ENCODE measurements at places on chromosomes 1 and 21.

DNA sequence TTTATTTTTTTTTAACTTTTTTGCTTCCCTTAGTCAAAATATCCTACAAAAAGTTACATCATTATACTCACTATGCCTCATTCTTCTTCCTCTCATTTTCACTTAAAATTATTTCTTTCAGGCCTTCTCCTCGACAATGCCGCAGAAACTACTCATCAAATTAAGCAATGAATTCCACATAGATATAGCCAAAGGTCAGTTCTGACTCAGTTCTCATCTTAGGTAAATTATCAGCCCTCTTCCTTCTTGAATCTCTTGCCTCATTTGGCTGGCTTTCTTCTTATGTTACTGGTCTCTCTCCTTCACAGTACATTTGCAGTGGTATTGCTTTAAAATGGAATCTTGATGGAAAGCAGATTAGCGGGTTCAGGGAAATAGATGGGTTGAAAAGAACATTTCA, 260.7 kb upstream of the BRINP3 start:
- no peak for DNase-seq

GRCh38 chr1:117128323-117129079, 7.0 kb upstream of the TRIM45 start:
- no peak for DNase-seq

DNA sequence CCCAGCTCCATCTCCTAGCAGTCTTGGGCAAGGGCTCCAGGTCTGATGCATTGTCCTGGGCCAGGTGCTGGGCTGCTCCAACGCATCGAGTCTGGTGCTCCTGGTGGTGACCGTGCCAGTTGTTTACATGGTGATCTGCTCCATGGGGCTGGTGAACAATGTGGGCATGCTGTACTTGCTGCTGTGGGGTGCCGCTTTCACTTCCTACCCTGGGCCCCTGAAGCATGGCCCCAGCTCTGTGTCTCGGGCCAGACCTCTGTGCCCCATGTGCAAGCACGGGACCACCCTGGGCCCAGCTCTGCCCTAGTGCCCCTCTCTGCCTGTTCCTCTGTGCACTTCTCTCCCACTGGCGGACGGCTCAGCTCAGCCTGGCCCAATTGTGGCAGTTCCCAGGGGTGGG, 119.4 kb downstream of the MAST2 start:
- no peak for DNase-seq

DNA sequence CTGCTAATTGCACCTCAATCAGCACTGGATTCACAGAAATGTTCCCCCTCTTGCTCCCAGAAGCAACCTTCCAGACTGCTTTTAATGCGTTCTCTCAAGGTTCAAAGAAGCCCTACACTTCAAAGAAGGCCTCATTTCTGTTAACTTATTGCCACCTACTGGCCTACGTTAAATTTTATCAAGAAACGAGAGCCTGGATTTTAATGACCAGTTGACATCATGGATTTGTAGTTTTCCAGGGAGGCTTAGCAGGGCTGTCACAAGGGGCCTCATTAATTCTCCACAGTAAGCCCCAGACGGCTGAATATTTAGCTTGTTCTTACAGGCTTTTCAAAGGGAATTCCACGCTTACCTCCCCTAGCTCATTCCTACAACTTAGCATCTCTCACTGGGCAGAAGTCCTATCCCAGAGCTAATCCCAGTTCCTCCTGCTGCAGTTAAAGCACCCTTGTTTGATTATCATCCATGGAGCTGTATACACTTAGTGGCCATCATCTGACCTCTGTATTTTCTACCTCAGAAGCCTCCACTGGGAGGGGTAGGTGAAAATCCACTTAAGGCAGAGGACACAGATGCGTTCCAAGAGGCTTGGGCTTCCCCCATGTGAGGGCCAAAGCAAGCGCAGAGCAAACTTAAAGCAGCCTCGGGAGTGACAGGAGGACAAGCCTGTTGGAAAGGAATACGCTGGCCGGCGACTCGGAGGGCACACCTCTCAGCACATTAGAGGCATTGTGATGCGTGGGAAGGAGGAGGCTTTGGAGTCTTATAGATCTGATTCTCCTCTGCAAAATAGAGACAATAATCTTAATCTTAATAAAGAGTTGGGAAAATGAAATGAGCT, 32.2 kb upstream of the CYP4X1 start:
- no peak for DNase-seq

GRCh38 chr1:95951371-95952102, 717.5 kb downstream of the RWDD3 start:
- DNase-seq, result no peak

DNA sequence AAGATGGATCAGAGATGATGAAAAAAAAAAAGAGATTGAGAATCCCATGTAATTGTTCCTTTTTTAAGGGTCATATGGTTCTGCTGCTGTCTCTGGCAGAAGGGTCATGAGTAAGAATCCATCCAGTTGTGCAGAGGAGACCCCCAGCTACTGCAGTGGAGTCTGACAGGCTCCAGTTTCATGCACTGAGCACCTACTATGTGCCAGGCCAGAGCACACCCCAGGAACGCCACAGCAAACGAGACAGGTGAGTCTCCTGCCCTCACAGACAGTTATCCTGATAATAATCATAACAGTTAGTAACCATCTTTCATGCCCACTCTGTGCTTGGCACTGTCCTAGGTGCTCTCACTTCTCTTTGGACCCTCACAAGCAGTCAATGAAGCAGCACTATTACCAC, 420.0 kb downstream of the MATN1 start:
- no peak for DNase-seq

- no peak for DNase-seq
Measured at GRCh38 chr1:175218786-175219434, 26.3 kb upstream of the KIAA0040 start.

DNA sequence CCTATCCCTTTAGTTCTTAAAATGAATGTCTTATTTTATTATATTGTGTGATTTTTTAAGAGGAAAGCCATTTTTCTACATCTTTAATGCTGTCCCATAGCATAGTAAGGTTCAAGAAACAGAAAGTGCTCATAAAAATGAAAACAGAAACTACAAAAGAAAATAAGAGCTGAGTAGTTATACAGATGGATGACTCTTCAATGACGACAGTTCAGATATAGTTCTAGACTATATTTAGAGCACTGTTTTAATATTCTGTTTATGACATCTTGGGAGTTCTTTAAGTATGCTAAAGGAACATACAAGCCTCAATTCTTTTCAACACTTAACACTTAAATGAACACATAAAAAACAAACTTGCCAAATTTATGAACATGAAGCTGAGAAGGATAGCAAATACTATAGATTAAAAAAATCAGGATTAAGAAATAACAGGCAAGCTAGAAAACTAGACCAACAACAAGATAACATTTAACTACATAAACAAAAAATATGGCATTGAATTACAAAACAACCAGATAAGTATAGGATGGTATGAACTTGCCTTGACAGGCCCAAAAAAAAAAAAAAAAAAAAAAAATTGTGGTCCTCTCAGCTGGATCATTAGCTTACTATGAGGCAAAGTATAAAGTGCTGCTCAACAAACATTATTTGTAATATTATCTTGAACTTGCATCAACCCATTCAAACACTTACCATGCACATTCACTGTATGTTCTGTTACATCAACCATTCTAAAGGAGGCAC, 87.9 kb downstream of the ZZZ3 start:
- DNase-seq, result no peak

GRCh38 chr1:30522031-30523004, 201.1 kb downstream of the MATN1 start:
- no peak for DNase-seq

- no peak for DNase-seq
Measured at GRCh38 chr1:228940526-228940925, 205.2 kb downstream of the RHOU start.

GRCh38 chr21:34997294-34997693, 51.8 kb downstream of the RUNX1 start:
- no peak for DNase-seq

DNA sequence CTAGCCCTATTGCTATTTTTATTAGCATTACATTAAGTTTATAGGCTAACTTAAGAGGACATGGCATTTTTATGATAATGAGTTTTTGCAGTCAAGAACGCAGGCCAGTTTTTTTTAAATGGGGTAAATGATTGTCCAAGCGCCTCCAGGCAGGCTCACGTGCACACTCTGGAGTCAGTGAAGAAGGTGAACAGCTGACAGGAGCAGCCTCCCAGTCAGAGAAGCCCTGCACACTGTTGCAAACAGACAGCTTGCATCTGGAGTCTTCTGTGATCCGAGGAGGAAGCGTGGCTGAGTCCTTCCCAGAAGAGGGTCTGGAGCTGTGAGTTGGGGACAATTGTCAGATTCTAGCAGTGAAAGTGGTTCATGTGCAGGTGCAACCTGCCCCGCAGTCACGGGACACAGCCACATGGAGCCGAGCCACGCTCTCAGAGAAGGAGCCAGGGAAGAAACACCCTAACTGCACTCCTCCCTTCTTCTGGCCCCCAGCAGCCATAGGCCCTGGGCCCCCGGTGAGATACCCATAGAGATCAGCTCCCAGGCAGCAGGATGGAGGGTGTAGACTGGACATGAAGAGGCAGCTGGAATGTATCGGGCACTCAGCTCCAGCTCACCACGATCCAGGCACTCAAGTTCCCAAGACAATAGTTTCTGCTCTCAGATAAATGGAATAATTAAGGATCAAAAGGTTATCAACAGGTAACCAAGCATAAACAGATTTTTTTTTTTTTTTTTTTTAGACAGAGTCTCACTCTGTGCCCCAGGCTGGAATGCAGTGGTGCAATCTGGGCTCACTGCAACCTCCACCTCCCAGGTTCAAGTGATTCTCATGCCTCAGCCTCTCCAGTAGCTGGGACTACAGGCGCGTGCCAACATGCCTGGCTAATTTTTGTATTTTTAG, 26.4 kb downstream of the CAPN2 start:
- DNase-seq, result no peak

GRCh38 chr1:171233183-171233582, 15.1 kb upstream of the FMO1 start:
- no peak for DNase-seq

- DNase-seq, result no peak
Measured at GRCh38 chr1:225981714-225982113, 17.4 kb downstream of the SDE2 start.

- DNase-seq, result no peak
Measured at GRCh38 chr1:116097626-116098025, 13.6 kb upstream of the MAB21L3 start.

DNA sequence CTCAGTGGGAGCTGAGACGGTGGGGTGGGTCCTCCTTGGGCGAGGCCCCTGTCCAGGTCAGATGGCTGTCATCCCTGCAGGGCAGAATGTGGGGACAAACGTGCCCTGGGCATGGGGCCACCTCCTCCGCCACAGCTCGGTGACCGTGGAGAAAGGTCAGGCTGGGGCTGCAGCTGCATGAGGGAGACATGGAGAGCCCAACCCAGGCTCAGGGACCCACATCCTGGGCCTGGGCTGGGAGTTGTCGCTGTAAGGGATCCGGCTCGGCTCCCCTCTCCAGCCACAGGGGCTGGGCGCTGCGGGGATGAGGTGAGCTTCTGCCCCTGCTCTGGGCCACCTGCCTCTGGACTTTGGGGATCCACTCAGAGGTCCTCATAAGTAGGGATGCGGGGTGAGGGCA, 518 bp upstream of the PLCH2 start:
- no peak for DNase-seq

- DNase-seq, result no peak
Measured at GRCh38 chr1:6688001-6688400, 13.6 kb downstream of the DNAJC11 start.

DNA sequence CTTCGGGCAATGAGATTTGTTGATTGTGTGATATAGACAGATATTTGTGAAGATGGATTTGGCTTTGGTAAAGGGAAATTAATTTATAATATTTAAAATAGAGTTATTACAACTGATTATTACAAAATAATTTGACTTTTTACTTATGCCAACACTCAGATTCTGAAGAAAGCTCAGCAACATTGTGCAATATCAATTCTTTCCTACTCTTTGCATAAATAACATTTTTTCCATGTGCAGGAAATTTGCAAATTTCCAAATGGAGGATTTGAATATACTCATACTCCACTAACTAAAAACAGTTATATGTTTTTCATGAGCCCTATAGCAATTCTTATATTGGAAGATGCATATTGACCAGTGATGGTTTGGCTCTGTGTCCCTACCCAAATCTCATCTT, 676.4 kb upstream of the ADAMTS5 start:
- DNase-seq, result no peak

GRCh38 chr1:82225421-82226185, 424.9 kb downstream of the ADGRL2 start:
- peak; percentile 84 for DNase-seq

DNA sequence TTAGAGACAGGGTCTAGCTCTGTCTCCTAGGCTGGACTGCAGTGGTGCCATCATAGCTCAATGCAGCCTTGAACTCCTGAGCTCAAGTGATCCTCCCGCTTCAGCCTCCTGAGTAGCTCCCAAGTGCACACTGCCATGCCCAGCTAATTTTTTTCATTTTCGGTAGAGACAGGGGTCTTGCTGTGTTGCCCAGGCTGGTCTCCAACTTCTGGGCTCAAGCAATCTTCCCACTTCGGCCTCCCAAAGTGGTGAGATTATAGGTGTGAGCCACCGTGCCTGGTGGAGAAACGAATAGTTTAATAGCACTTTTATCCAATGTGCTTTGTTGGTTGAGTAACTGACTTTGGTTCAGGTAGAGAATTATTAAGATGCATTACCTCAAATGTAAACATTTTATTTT, 20.9 kb downstream of the PIK3CD start:
- no peak for DNase-seq

- no peak for DNase-seq
Measured at GRCh38 chr1:12616709-12617373, 1.2 kb downstream of the DHRS3 start.

GRCh38 chr1:67732750-67733151, 47.8 kb downstream of the GADD45A start:
- no peak for DNase-seq

DNA sequence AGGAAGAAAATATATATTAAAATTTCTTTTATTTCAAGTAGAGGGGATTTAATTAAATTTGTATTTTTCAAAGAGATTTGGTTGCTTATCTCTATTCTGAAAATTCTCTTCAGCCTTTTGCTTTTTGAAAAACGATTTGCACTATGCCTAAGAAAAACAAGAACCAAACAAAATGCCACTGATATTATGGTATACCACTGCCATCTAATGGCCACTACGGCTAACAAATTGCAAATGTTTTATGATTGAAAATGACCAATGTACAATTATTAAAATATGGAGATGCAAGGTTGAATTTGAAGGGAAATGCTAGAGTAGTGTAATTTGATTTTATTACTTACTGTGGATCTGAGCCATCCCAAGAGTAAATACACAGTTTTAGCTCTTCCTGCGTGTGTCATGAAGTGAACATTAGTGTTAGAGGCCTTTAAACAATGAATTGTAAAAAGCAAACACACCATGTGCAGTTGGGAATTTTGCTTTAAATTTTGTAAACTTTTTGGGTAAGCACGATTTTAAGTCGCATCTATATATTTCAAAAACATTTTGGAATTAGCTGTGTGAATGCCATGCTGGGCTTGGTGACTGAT, 137.4 kb upstream of the USP25 start:
- DNase-seq, result peak; percentile 21

GRCh38 chr1:173478094-173478674, 1.0 kb downstream of the PRDX6 start:
- DNase-seq, result peak; percentile 23
